Stimulated activated CD8-positive, alpha-beta memory T cell treated with anti-CD3 and anti-CD28 coated beads, Interleukin-4, amount 100 ng/mL, for 1 hour (primary cell): ENCODE measurements at places on chromosomes 16 and 17.

DNA sequence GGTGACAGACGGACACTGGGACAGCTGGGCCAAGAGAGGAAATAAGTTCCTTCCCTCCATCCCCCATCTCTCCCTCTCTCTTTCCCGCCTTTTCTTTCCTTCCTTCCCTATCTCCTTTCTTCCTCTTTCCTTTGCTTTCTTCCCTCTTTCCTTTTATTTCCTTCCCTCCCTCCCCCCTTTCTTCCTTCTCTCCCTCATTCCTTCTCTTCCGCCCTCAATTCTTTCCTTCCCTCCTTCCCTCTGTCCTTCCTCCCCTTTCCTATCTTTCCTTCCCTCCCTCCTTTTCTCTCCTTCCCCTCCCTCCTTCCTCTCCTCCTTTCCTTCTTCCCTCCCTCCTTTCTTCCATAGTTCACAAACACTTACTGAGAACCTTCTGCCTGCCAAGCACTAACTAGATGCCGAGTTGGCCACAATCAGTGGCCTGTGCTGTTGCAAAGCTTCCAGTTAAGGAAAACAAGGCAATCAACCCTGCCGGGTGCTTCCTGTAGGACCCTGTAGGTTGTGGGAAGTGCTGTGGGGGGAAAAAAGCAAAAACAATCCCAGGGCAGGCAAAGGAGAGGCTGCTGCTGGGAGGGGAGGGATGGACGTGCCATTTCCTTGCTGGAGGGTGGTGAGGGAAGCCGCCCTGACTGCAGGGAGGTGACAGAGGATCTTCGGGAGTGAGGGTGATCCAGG is 31.7 kb downstream of the ABCC6 start:
- DNase-seq = no peak

DNA sequence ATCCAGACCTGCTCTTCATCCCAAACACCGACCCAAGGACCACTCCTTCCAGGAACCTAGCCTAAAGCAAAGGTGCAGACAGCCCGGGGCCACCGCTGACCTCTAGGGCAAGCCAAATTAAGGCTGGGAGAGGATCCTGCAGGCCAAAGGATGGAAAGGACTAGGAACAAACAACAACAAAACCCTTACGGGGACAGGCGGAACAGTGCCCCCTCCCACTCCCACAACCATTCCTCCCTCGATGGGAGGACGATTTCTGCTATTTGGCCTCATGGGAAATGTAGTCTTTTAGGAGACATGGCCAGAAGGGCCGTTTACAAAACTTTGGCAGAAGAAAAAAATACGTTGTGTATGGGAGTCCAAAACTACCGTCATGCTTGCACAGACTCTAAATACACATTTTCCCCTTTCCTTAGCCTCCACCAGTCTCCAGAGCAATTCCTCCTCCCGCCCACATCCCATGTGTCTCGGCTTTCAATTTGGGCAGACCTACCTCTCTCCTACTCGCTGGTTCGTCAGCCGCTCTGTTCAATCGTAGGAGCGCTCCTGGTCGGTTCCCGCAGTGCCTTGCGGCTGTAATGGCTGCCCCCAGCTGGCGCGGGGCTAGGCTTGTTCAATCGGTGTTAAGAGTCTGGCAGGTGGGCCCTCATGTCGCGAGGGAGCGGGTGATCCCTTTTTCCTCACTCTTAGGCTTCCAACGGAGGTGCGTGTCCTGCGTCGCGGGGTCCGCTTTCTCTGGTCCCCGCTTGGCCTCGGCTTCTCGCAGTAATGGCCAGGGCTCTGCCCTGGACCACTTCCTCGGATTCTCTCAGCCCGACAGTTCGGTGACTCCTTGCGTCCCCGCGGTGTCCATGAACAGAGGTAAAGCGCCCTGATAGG is at the start of gene ERAL1:
ERAL1 (plus strand) TSS at position 560 of the 879 bp plus-strand sequence; CDS start at position 579, 19 bp downstream.
- DNase-seq = peak; percentile 54

DNA sequence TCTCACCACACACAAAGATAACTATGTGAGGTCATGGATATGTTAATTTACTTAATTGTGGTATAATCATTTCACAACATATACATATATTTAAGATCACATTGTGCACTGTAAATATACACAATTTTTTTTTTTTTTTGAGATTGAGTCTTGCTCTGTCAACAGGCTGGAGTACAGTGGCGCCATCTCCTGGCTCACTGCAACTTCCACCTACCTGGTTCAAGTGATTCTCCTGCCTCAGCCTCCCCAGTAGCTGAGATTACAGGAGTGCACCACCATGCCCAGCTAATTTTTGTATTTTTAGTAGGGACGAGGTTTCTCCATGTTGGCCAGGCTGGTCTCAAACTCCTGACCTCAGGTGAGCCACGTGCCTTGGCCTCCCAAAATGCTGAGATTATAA is 11.5 kb upstream of the PRSS54 start:
- DNase-seq = no peak

DNA sequence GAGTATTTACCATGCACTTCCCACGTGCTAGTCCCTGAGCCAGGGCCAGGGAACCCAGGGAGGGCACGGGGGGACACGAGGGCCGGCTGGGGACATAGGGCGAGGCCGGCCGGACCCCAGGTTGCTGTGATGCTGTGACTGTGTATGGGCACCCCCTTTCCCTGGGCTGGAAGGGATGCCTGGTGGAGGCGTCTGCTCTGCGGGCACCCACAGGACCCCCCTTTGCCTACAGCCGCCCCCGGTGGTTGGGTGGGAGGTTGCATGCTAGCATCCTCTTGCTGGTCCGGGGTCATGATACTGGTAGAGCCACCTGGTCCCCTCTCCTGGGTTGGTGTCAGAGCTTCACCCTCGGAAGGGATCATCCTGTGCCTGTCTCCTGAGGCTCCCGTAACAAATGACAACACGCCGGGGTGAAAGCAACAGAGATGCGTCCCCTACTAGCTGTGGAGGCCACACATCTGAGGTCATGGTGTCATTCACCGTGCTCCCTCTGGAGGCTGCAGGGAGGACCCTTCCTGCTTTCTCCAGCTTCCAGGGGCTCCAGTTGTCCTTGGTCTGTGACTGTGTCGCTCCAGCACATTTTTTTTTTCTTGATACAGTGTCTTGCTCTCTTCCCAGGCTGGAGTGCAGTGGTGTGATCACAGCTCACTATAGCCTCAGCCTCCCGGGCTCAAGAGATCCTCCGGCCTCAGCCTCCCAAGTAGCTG is 3.1 kb upstream of the CIAO3 start:
- no peak for DNase-seq

DNA sequence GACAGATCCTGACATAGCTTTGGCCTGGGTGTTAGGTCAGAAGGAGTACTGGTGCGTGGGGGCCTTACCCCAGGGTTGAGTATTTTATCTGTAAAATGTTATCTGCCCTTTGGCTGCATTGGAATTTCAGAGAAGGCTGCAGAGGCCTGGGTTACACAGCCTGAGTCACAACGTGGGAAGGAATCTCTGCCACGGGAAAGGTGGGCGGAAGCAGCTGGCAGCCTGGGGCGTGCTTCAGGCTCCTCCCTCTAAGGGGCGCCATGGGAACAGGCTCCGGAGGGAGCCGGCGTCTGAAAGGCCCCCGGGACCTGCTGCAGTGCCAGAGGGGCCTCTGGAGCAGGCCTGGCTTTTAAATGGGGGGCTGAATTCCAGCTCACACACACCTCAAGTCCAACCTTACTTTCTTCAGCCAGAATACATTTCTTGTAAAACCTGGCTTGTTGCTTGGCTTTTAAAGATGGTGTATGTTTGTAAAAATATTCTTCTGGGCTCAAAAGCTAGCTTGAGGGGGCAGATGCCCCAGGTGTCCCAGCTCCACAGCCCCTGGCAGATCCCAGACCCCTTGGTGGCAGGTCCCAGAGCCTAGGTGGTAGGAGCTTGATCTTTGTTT is 142.2 kb downstream of the RAB11FIP4 start:
- DNase-seq = no peak

DNA sequence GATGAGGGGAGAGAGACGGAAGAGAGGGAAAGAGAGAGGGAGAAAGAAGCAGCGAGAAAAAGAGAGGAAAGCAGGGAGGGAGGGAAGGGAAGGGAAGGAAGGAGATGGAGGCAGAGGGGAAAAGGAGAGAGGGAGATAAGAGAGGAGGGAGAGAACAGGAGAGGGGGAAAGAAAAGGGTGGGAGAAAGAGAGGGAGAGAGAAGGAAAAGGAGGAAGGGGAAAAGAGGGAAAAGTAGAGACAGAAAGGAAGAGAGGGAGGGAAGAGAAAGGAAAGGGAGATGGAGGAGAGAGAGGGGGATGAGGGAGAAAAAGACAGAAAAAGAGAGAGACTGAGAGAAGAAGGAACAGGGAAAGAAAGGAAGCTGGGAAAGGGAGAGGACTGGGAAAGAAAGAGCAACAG is 814.4 kb downstream of the CDH11 start:
- no peak for DNase-seq

GRCh38 chr16:85512808-85513115 is 100.4 kb upstream of the GSE1 start:
- DNase-seq = no peak

GRCh38 chr16:1696863-1697262 is 9.1 kb upstream of the MAPK8IP3 start:
- DNase-seq = no peak

DNA sequence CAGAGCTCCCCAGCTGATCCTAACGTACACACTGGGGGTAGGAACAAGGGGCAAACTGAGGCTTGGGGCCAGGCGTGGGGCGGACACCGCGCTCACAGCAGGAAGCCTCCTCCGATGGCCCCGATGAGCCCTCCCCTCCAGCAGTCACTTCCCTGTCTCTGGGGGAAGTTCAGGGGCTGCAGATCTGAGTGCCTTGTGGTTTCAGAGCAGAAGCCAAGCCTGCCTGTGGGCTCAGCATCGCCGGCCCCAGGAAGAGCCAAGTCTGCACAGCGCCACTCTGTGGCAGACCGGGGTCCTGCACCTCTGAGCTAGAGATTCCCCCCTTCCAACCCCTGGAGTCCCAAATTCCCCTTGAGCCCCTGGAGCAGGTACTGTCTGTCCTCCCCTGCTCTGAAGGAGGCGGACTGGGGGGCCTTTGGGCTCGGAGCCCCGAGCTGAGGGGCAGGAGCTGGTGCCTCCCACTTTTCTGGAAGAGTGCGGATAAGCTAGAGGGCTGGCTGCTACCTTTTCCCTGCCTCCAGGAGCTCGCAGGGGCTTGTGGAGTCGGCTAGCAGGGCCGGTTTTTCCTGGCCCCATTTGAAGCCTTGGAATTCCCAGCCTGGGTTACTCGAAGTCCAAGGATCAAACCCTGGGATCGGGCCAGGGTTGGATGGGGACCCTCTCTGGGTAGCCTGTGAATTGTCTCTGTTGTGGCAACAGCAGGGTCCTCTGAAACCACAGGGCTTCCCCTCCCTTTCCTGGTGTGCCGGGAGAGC is 2.9 kb downstream of the GSE1 start:
- DNase-seq = peak; percentile 61

- no peak for DNase-seq
Observed at GRCh38 chr16:72788269-72788809, 259.6 kb downstream of the ZFHX3 start.

- DNase-seq = no peak
Observed at GRCh38 chr17:27544350-27545131, 86.4 kb upstream of the LGALS9 start.

DNA sequence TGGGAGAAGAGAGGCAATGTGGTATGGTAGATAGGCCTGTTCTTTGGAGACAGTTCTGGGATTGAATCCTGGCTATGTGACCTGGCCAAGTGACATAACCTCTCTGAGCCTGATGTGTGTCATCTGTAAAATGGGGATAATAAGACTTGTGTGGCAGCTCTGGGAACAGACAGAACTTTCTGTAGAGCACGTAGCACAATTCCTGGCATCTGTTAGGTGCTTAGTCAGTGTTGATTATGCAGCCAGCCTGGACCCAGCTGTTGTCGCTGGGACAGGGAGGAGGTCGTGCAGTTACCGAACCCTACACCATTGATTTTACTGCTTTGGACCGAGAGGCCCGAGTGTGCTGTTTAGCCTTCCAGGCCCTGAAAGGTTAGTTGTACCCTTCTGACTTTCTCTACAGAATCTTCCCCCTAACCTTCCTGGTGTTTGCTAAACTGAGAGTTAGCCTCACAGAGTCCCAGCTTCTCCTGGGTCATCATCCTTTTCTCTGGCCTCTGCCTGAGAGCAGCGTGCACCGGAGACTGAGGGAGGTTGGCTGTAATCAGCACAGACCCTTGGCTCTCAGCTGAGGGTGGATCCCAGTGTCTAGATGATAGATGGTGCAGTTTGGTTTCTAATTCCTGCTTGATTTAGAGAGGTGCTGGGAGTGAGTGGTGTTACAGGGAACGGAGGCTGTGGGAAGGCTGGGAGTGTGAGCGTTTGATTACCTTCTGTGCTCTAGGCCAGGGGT is 31.9 kb downstream of the MSI2 start:
- DNase-seq = no peak

DNA sequence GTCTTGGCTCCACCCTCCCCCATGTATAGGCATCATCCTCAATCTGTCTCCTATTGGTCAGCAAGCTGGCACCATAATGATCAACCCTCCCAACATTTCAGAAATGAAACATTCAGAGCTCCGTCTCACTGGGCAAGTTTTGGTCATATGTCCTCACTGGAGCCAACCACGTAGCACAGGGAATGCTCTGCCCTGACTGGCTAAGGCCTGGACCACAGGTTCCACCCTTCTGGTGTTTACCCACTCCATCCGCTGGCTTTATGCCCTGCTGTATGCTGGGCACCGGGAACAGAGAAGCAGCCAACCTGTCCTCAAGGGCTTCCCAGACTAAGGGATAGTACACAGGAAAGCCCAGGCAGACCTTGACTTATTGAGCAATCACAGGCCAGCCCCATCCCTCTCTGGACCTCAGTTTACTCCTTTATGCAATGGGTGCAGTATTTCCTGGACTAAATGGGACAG is 20.5 kb downstream of the MYO15A start:
- DNase-seq = no peak
